ENCODE measurements at places on chromosomes 2 and 18.

DNA sequence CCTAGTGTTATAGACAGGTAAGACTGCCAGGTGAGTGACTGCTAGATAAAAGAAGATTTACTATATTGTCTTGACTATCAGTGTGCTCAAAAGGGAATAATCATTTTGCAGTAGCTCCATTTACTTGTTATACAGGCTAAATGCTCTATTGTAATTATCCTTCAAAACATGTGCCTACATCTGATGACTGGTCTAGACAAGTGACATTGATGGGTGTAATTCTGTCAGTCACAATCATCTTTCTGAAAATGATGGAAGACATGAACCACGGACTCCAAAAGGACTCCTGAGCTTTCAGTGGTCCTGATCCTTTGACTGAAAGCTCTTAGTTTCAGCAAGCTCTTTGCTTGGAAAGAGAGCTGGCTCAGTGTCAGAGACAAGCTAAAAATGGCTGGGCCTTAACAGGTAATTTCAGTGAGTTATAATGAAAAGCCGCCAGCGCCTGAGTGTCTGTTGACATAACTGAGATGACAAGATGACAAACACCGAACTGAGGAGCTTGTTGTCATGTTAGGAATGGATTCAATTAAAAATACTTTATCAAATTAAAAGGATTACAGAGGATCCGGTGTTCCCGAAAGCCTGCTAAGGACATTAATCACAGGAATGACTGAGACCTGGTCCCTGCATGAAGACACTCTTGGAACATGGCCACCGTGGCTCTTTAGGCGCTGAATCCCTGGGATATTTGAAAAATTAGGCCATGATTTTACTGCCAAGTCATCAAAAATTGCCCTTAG, 141.7 kb downstream of the CMPK2 start:
- no peak for DNase-seq

GRCh38 chr18:54020966-54021365, 203.5 kb downstream of the MBD2 start:
- no peak for DNase-seq

- no peak for DNase-seq
These were observed 47.5 kb downstream of the ZNF638 start for GRCh38 chr2:71379086-71379485.

DNA sequence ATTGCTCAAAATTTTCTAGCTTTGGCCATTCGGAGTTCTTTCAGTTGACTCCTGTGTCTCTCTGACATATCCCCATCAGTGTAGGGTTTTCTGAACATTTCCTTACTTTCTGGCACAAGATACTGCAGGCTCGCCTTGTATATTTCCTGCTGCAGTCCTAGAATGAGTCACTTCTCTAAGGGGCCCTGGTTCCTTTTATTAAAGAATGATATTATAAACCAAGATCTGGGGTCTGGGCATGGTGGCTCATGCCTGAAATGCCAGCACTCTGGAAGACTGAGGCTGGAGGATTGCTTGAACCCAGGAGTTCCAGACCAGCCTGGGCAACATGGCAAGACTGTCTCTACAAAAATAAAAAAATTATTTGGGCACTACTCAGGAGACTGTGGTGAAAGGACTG, 3.0 kb upstream of the RPL37A start:
- no peak for DNase-seq

GRCh38 chr2:82339805-82340204, 2035.3 kb upstream of the LRRTM1 start:
- DNase-seq: no peak

DNA sequence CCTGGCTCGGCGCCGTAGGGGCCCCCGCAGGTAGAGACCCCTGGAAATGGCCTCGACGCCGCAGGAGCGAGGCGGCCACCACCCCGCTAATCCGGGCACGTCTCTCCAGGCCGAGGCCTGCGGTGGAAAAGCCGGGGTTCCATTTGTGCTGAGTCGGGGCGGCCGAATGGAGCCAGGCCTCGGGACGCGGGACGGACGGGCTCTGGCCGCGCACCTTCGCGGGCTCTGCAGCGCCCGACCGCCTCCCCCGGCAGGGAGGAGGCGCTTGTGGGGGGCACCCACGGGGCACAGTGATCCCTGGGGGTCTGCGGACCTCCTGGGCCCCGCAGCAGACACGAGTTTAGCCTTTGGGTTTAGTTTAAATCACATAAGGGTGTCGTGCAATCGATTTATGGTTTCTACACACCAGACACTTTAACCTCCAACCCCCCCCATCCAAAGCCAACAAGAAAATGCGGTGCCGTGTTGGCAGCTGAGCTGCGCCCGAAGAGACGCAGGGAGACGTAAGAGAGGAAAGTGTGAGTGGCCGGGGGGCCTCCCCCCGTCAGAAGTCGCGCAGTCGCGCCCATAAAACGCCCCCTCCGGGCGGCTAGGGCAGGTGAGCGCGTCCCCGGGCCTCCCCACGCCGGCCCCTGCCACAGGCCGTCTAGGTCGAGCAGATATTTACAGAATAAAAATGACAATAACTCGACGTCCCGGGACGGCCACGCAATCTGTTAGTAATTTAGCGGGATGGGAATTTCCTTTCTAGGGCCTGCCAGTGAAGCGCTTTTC, 1.0 kb upstream of the NFATC1 start:
- no peak for DNase-seq

GRCh38 chr2:18432999-18433398, 127.5 kb downstream of the RDH14 start:
- DNase-seq: no peak

DNA sequence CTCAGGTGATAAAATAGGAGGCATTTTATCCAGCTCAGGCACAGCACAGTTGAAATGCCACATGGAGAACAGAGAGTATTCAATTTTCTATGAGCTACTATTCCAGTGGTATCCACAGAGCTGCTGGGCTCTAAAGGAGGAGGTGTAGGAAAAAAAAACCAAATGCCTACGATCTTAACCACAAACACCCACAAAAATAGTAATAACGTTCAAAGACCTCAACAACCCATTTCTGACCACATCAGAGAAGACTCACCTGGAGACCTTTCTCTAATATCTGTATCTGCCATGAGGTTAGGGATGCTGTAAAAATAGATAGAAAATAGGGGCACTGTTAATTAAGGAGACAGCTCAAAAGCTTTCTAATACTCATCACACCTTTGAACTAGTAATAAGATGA, 294.6 kb upstream of the PARD3B start:
- DNase-seq: no peak

DNA sequence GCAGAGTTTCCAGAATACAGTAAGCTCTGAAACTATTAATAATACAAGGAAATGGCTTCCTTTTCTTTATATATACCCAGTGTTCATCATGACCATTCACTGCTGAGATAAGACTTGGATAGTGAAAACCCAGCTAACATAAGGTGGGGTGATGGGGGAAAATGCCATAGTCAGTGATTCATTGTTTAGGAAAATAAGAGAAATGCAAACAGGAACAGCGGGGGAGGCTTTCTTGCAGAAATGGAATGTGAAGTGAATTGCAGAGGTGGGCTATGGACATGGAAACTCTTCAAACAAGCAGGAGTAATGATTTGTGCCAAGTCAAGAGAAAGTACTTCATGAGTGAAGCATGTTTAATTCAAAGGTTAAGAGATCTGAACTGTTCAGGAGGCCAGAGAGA, 519.4 kb downstream of the TDRD15 start:
- no peak for DNase-seq

GRCh38 chr18:62720766-62721613, 5.6 kb downstream of the PHLPP1 start:
- DNase-seq: no peak

GRCh38 chr2:171383134-171383533, 50.7 kb downstream of the METTL8 start:
- no peak for DNase-seq

DNA sequence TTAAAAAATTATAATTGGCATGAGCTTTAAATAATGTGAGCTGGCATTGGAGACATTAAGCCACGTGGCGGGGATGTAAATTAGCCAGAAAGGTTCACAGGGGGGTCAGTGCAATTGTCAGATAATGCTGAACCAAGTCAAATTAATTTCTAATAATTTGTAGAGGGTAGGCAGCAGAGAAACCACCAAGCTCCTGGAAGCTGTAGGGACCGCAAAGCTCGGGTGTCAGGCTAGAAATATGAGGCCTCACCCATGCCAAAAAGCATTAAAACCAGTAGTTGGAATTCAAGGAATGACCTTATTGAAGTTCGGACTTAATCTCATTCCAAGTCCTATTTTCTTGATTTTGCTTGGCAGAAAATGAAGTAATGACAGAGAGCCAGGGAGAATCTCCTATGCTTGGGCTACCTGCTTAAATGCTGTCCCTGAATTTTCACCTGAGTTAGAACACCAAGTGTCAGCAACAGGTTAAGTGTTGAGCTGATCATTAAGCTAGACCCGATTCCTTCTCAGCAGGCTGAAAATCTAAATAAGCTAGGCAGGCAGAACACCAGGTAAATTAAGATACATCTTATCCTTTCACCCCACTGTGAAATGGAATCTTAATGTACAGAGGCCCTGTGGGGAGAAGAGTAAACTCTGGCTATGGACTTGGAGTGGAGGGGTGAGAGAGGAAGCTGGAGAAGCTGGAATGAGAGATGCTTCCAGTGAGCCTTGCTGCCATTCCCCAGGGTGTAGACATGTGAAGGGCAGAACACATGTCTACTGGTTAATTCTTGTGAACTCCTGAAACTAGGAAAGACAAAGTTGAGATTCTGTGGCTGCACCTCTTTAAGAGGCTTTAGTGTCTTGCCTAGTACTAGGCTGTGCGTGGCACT, 520.0 kb downstream of the SLC4A3 start:
- no peak for DNase-seq

- no peak for DNase-seq
These were observed 107.2 kb downstream of the FEZ2 start for GRCh38 chr2:36490749-36491148.

All from NCI-H1694 (cell line).